ENCODE measurements at places on chromosomes 4 and X.

GRCh38 chr4:106369456-106370060 lies 980 bp upstream of the GIMD1 start:
- DNase-seq, result peak; percentile 33

GRCh38 chr4:146018247-146018646 lies 79.6 kb upstream of the ZNF827 start:
- no peak for DNase-seq

DNA sequence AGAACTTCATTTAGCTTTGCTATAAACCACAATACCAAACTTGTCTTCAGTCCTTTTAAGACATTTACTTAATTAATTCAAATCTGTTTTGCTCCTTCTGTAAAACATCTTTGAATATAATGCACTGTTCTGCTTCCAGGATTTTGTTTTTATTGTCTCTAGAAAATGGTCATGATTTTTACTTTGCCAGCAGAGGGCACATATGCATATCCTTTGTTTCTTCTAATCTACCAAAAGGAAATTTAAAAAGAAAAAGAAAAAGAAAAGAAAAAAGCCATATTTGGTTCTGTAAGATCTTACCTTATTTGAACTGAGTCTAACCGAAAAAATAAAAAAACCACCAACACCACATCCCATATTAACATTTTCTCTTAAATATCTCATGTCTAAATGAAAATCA lies 101.9 kb upstream of the CCSER1 start:
- DNase-seq, result no peak

GRCh38 chr4:168319486-168320019 lies 1.0 kb upstream of the DDX60 start:
- no peak for DNase-seq

DNA sequence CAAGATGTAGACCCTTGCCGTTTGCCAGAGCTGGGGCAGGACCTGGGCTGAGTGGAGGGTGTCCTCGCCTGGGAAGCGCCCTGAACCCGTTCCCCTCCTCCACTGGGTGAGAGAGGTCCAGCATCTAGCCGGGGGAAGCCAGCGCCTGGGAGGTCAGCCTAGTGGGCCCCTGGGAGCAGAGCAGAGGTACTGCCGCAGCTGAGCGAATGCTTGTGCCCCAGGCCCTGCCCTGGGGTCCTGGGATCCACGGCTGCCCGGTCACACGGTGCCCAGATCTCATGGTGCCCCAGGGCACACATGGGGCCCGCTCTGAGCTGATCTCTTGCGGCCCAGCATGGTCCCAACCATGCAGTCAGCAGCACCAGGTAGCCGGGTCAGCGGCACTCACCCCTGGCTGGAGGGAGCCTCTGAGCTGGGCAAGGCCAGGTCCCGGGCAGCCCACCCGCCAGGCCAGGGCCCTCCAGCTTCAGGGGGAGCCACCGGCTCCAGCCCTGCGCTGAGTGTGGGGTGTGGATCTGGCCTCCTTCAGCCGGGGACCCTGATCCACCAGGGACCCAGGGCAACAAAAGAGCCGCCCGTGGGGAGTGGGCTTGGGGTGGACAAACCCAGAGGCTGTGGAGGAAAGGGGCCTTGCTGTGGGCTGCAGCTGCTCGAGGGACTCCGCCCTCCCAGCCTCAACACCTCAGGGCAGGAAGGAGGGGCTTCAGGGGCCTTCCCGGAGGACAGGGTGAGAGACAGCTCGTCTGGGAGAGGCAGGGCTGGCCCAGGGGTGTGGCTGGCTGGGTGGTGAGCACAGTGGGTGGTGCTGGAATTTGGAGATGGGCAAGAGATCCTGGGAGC lies 4.1 kb upstream of the CPLX1 start:
- DNase-seq, result no peak

GRCh38 chrX:140713174-140713539 lies 3.6 kb downstream of the LINC00632 start:
- DNase-seq, result no peak

DNA sequence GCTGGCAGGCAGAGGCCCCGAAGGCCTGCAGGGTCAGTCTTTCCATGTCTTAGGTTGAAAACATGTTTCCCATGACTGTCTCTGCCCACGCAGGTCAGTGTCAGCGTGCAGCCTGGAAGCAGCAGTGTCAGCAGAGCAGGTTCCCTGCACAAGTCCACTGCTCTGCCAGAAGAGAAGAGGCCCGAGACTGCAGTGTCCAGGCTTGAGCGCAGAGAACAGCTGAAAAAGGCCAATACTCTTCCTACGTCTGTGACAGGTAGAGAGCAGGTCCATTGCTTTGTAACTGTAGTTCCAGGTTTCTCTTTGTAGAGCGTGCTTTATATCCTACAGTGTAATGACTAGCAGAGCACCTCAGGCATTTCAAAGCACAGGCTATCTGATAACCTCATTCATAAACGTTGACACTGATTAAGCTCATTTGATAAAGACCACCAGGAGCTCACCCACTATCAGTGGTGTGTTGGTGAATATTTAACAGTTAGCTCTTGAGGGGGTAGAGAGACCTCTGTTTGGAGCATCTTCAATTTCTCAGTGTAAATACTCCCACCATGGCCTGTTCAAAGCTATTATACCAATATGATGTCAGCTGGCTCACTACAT lies 63.2 kb downstream of the AASDH start:
- no peak for DNase-seq

- peak; percentile 30 for DNase-seq
Observed at GRCh38 chr4:169485791-169486742, 126.3 kb downstream of the NEK1 start.

DNA sequence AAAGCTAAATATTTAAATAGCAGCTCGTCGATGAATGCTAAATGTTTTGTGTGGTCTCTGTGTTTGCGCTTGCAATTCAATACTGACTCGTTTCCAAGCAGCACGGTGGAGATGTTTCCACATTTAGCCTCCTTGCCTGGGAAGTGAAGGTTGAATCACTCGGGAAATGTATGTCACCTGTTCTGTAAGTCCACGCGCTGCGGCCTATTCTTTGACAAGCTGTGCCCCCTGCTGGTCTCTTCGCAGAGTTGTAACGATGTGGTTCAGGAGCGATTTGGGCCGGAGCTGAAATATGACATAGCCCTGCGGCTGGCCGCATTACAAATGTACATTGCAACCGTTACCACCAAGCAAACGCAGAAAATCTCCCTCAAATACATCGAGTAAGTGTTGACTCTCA lies 89.6 kb upstream of the PRPS2 start:
- DNase-seq, result peak; percentile 48

DNA sequence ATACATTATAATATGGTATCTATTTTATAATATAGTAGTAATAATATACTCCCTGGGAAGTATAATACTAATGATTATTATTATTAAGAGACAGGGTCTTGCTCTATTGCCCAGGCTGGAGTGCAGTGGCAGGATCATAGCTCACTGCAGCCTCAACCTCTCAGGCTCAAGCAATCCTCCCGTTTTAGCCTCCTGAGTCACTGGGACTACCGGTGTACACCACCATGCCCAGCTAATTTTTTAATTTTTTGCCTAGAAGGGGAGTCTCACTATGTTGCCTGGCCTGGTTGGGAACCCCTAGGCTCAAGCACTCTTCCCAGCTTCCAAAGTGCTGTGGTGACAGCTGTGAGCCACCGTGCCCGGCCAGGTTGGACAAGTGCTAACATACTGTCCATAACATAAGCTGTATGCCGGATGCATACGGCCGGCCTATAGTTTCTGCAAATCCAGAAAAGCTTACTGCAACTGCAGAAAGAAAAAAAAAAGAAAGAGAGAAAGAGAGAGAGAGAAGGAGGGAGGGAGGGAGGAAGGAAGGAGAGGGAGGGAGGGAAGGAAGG lies 94.2 kb upstream of the PPP2R3B start:
- DNase-seq, result no peak

DNA sequence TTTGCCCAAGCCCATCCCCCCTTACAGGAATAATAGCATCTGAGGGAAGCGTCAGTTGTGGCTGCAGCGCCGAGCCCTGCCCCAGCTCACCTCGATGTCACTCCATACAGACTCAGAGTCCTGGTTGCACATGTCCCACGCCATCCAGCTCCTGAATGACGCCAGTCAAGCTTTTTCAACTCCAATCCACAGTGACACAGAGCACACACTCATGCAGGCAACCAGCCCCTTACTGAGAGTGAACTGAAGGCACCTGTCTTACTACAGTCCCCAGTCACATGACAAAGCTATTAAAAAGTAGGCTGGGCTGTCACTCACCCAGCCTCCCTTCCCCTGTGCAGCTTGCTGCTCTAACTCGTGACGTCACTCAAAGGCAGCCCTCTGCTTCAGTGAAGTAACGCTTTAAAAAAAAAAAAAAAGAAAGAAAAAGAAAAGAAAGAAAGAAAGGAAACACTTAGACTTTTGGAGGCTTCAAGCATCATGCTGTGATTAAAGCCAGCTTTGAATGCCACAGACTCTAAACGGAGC lies at the start of gene PPARGC1A:
PPARGC1A (minus strand) TSS at position 234 of the 528 bp plus-strand sequence; CDS start at position 144, 90 bp downstream.
- DNase-seq, result peak; percentile 36

DNA sequence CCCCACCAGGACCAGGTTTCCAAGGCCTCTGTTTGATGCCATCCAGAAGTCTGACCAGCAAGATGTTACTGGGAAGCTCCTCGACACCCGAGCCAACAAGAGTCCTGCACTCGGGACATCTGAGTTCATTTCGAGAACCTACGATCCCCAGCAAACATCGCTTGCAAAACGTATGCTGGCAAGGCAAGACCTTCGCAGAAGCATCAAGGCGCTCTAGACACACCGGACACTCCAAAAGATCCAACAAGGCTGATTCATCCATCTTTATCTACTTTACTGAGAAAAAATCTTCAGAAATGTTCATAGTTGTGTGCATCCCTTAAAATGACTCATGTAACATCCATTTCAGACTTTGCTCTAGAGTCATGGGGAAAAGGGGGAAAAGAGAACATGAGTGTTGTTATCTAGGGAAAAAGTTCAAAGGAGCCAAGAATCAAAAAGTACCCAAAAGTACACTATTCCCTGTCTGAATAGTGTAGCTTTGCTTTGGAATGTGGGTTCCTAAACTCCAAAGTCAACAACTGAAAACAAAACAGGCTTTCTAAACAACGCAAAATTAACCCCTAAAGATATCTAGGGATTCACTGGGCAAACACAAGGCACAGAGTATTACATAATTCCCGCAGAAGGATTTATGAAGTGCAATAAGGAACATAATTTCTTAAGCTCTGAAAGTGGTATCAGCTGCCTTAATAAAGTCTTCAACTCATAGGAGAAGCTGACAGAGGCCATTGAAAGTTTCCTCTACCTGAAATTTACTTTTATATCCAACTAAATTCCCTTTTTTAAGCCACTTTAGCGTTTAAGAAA lies 1.6 kb downstream of the SH3RF1 start:
- DNase-seq, result peak; percentile 49

DNA sequence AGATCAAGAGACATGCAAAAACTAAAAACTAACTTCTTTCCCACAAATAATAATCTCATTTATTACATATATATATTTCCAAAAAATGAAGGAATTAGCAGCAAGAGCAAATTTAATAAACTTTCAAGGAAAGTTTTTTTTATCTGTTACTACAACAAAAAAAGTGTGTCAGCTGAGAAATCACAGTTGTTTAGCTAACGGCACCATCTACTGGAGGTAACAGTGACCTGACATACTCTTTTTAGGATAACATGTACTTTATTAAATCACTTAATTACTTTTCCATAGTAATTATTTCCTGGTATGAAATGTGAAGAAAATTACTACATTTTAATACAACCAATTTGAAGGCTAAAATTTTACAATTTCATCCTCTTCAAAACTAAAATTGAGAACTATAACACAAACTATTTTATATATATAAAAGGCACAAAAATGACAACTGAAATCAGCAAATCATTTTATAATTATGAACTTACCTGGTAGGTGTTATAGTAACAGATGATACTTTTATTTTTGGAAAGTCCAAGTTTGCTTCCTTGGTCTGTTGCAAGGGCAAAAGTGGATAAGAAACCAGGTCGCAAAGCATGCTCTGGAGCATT lies 9.1 kb downstream of the LAMTOR3 start:
- DNase-seq, result no peak

DNA sequence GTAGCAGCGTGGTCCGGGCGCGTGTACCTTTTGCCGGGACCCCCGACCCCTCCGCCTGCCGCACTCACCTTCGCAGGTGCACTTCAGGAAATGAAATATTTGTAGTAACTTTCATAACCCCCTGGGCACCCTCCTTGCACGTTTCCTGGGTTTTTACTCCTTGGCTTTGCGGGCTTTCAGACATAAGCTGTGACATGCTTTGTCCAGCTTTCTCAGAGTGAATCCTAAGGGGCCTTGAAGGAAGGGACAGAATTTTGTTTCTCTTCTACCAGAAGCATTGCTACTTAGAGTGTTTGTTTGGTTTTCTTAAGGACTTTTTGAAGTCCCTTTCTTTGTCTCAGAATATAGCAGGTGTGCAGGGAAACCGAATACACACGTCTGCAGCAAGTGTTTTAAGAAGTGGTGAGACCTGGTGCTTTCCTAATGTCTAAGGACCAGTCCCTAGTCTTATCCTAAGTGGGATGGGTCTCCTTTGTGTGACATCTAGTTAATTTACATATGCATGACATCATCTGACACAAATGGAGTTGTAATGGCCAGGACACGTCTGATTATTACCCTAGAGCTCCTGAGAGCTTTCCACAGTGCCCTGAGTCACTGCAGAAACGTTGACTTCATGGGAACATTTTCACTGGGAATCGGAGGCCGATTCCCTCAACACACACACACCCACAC lies 1.3 kb downstream of the FAM149A start:
- no peak for DNase-seq

DNA sequence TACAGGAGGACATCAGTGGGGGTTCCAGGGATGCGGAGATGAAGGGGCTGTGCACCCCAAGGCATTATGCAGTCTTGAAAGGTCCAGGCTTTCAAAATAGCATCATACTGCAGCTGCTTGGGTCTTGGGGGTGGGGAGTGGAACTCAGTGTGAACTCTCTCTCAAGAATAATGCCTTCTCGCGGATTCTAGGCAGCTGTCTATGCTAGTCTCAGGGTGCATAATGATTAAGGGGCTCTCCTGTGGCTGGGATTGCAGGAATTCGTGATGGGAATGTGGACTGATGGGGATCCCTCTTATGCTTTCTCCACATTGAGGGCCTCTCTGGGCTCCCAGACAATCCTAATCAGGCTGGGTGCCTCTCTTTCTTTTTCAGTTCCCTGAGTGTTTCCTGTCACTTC lies 172.2 kb upstream of the ARHGAP24 start:
- no peak for DNase-seq

DNA sequence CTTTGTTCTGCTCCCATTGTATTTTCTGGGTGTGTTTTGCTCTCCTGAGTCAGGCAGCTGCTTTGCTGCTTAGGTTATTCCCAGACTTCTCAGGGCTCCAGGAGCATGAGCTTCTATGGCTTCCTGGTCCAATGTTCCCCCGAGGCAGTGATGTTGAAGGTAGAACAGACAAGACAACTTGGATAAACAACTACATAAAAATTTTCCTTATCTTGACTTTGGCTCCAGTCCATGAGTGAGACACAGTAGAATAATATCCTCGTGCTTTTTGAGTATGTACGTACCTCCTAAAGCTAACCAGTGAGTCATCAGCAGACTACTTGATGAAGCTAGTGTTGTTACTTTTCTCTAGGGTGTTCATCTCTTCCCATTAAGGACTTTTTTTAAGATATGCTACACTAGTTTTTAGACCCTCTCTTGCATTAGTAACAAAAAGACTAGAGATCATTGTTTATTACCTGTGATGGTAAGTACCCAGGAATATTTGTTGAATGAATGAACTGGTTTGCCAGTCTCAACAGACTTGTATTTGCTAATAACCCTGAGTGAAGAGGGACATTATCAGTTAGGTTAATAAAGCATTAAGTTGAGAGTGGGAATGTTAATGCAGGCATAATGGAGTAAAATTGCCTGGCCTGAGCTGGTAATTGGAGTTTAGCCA lies 131.9 kb downstream of the FHIP1A start:
- DNase-seq, result peak; percentile 48

All from AG08396 (cell line).